ENCODE measurements at places on chromosomes 4 and X.

DNA sequence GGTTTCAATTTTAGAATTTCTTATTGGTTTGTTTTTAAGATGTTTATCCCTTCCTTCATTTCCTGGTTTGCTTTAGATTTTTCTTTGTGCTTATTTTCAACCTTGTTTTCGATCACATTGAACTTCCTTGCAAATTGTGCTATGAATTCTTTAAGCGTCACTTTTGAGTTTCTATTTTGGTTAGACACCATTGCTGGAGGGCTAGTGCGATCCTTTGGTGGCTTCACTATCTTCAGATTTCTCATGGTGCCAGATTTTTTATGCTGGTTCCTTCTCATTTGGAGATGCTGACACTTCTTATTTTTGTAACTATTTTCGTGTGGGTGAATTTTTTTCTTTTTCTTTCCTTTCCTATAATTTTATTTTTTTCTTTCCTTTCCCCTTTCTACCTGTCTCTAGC lies 227.2 kb upstream of the HDX start:
- no peak for DNase-seq

GRCh38 chr4:13531625-13531998 lies 12.7 kb downstream of the NKX3-2 start:
- DNase-seq = no peak

DNA sequence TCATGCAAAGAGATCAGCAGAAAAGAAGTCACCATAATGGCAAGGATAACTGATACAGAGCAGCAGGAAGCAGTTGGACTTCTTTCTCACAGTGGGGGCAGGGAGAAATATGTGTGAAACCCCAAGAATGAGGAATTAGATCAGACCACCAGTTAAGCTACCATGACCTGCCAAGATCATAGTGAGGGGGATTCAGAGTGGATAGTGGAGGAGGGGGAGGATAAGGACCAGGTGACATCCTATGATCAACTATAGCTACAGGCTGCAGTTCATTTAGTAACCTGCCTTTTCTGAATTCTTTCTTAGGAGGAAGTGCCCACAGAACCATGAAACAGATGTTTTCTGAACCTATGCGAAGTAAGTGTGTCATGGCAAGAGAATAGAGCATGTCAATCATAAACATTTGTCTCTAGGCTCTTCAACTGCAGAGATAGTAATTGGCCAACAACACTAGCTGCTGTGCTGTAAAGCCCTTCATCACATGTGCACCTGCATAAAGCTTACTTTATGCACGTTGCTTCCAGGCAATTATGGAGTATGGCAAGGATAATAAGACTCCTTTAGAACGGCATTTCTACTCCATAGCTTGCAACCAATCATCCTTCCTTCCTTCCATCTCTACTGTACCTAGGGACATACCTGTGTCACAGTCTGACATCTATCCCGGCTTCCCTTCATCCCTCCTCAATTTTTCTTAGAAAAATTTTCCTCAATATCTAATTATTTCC lies 329.7 kb downstream of the EPHA5 start:
- DNase-seq = peak; percentile 31

GRCh38 chr4:62948108-62948507 lies 1461.1 kb downstream of the TECRL start:
- DNase-seq = peak; percentile 2

DNA sequence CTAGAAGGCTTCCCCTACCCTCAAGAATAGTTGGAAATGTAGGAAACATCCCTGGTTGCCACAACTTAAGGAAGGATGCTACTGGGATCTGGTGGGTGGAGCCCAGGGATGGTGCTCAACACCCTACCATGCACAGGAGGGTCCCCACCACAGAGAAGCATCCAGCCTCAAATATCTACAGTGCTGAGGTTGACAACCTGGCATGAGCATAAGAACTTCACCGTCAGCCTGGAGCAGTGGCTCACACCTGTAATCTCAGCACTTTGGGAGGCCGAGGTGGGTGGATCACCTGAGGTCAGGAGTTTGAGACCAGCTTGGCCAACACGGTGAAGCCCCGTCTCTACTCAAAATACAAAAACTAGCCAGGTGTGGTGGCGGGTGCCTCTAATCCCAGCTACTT lies 24.0 kb upstream of the ASMTL start:
- DNase-seq = no peak

GRCh38 chr4:5906191-5906590 lies 13.3 kb upstream of the CRMP1 start:
- no peak for DNase-seq

- DNase-seq = peak; percentile 54
Measured at GRCh38 chr4:153497091-153497531, 31.0 kb downstream of the TMEM131L start.

GRCh38 chr4:55884093-55884850 lies 30.8 kb downstream of the EXOC1 start:
- no peak for DNase-seq

- DNase-seq = no peak
Measured at GRCh38 chr4:76058302-76058701, 16.2 kb upstream of the ART3 start.

- peak; percentile 95 for DNase-seq
Measured at GRCh38 chr4:122764071-122764820, 31.7 kb downstream of the BBS12 start.

GRCh38 chrX:100915562-100915961 lies 13.2 kb downstream of the XKRX start:
- no peak for DNase-seq

DNA sequence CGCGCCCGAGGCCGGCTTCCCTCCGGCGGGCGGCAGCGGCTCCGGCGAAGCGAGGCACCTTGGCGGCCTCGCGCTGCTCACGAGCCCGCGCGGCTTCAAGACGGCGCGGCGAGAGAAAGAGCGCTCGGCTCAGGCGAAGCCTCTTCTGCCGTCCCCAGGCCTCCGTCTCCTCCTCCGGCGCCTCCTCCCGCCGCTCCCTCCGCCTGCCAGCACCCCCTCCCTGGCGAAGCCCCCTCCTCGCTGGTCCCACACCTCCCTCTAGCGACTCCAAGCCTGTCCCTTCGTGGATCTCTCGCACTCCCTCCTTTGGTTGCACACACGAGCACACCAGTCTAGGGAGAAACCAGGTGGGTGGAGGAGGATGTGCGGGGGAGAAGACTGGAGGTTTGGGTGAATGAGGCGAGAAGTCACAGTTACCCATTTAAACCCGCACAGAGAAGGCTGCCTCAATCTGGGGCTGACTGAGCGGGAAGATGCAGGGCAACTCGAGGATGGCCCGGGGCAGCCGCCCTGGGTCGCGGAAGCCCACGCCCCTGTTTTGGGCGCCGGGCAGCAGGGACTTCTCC lies at the start of gene CAMK2D:
Gene CAMK2D, minus strand, starts transcription at position 119 of the 566 bp plus-strand sequence. CDS start 670 bp downstream, outside the sequence.
- DNase-seq = peak; percentile 93
